NCI-H748 treated with DMSO at 0.1 percent for 48 hours (cell line): ENCODE measurements at places on chromosomes 3 and 15.

GRCh38 chr15:36599620-36600433 lies 20.4 kb downstream of the CDIN1 start:
- no peak for DNase-seq

- DNase-seq, result no peak
These were observed 69.9 kb downstream of the PDCD6IP start for GRCh38 chr3:33868309-33868708.

GRCh38 chr15:41194444-41194843 lies 36.1 kb downstream of the EXD1 start:
- DNase-seq, result no peak

- DNase-seq, result no peak
These were observed 63.1 kb downstream of the B3GALNT1 start for GRCh38 chr3:161042023-161042501.

GRCh38 chr15:90482124-90483011 lies 47.4 kb upstream of the CRTC3 start:
- peak; percentile 0 for DNase-seq

DNA sequence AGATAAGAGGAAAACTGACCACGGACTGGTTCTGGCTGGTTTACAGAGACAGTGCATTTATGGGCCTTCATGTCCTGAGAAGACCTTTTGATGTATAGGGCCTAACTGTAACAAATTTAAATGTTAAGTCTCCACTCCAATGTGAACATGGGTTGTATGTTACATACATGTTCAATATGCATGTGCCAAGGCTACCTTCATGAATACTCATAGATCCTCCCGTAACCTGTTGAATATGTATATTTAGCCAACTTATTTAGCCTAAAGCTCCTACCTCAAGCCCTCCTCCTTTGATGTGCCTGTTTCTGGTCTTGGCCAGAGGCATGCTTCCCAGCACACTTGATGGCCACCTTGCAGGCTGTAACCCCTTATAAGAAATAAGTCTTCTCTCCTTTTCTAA lies at the start of gene OR5H2:
Gene OR5H2, plus strand, starts transcription at position 301 of the 400 bp plus-strand sequence. CDS start 398 bp downstream, outside the sequence.
- DNase-seq, result no peak

DNA sequence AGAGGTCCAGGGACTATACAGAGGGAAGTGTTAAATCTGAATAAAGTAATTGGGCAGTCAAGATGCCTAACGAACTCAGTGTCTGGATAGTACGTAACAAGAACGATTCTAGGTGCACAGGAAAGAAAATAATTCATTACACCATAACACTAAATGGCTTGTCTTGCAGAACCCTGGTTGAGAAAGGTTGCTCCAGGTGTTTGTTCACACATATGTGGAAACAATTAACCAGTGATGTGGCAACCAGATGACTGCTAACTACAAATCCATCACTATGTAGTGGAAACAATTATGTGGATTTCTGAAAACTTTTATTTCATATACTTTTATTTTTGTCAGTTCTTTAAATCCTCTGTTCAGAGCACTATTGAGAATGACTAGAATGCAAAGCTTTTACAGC lies 10.4 kb upstream of the HDC start:
- no peak for DNase-seq

DNA sequence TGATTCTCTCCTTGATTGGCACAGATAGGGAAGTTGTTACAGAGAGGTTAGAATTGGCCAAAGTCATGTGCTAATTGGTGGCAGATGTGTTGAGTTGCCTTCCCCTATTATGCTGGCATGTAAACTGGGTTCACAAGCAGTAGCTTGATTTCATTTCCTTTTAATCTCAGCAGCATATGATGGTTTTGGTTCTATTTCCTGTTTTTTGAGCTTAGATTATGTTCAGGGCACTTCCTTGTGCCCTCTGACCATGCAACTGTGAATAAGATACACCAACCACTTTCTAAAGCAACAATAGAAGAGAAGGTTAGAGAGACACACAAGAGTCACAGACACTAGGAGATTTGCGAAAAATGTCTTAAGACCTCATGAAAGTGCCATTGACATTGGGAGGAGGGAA lies 16.5 kb downstream of the HPS3 start:
- DNase-seq, result no peak
